GM12891 (cell line): ENCODE measurements at places on chromosomes 5 and 9.

- no peak for DNase-seq
Observed at GRCh38 chr5:120538644-120539043, 74.5 kb downstream of the PRR16 start.

DNA sequence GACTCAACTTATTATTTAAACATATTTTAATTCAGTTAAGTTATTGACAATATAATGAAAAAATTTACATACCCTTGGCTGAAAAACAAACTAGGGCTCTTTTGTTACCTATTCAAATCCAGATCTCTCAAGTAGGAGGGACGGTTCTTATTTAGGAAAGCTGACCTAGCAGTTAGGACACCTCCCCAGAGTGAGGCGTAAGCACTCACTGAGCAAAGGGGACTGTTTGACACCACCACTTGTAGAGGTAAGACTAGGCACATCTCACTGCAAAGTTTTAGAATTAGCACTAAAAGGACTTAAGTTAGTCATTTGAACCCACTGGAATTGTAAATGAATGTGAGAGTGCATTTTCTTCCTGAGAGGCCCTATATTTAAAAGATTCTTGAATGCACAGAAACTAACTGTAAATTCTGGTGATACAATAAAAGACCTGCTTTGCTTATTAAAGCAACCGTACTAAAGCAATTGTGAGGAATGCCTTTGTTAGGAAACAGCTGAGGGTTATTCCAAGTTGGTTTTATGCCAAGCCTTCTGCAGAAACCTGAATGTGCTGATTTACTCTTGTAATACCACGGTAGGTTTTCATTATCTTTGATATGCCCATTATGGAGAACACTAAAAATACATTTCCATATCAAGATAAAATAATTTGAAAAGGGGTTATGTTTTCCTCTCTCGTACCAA lies 16.2 kb downstream of the HACD4 start:
- no peak for DNase-seq

GRCh38 chr5:109900461-109900860 lies 210.7 kb downstream of the MAN2A1 start:
- no peak for DNase-seq

GRCh38 chr5:29462241-29462640 lies 1731.2 kb upstream of the CDH6 start:
- DNase-seq, result no peak

- DNase-seq, result no peak
Observed at GRCh38 chr9:85302938-85303756, 438.6 kb downstream of the AGTPBP1 start.

GRCh38 chr9:136151214-136151804 lies 32.6 kb upstream of the TMEM250 start:
- no peak for DNase-seq

DNA sequence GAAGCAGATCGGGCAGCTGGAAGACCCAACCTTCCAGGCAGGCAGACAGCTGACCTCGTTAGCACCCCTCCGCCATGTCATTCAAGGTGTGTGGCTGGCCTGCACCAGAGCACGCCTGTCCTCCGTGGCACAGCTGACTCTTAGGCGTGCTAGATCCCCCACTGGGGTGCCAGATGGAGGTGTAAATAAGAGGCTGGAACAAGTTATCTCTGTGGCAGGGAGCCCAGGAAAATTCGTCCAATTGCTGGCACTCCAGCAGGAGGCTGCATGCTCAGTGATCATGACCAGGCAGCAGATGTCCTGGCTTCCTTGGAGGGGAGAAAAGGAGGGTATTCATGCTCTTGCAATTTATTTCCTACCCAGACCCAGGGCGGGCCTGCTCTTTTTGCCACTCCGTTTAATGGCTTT lies 7.8 kb upstream of the ALDOB start:
- no peak for DNase-seq

- no peak for DNase-seq
Observed at GRCh38 chr9:77883846-77884771, 147.5 kb downstream of the GNAQ start.

DNA sequence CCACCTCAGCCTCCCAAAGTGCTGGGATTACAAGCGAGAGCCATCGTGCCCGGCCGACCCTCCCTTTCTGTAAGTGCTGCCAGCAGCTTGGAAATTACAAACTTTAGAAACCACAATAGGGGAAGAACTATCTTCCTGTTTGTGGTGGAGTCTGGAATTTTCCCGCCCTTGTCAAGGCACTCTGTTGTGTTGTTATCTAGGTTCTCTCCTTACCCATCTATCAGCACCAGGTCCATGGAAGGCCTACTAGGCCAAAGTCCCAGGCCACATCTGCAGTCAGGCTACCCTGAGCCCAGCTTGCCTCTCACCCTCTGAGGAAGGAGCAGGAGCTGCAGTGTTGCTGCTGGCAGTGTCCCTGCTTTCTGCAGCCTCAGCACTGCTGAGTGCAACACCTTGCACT lies 214.9 kb downstream of the MCTP1 start:
- DNase-seq, result no peak

DNA sequence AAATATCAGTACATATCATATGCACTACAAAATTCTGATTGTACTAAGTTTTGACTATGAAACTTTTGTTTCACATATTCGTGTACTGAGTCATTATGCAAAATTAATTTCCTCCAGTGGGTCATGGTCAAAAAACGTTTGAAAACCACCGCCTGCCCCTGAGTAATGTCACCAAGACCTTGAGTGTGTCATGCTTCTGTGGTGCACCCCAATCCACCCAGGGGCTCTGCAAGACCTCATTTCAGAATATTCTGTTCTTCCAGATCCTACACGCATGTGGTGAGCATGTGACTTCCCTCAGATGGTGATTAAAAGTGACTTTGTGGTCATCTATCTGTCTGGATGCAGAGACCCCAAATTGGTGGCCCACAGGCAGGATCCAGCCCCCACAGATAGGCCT lies 31.0 kb downstream of the ABLIM3 start:
- no peak for DNase-seq

DNA sequence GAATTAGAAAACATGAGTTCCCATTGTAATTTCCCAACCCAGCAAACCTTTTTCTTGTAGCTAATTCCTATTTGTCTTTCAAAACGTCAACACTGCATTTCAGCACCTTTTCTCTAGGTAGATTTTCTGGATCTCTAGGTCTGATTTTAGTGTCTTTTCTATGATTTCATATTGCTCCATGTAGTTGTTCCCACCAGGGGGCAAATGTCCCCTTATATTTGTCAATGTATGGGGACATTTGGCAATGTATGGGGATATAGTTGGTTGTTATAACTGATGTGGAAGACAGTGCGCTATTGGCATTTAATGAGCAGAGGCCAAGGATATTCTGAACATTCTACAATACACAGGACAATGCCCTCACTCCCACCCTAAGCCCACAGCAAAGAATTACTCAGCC lies 273.9 kb upstream of the ADRA1B start:
- DNase-seq, result no peak

DNA sequence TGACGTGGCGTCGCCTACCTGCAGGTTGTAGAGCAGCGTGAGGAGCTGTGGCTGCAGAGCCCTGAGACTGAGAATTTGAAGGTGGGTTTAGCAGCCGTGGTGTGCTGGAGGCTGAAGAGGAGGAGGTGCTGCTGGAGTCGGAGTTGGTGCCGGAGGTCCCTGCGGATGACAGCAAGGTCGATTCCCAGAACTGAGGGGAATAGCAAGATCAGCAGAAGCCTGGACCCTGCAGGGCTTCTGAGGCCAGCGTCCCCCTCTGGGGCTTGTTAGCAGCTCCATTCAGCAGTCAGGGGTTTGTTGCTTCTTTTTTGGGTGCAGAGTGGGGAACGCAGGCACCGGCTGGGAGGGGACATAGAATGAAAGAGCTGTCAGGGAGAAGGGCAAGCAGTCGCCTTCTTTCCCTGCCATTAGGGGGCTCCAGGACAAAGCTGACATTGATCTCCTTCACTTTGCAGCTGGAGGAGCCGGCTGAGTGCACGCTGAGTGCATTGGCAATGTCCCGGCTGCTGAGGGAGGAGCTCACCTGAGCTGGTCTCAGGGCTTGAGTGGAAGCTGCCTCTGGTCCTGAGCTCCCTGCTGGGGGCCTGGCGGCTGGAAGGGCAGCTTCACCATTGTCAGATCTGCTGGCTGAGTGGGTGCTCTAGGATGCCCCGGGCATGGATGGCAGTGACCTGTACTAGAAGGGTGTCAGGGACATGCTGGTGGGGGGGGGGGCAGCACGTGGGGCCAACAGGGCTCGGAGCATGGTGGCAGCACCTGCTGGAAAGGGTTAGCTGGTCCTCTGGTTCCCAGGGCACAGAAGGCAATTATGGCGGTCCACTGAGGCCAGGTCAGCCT lies 20.8 kb downstream of the OBP2B start:
- no peak for DNase-seq

DNA sequence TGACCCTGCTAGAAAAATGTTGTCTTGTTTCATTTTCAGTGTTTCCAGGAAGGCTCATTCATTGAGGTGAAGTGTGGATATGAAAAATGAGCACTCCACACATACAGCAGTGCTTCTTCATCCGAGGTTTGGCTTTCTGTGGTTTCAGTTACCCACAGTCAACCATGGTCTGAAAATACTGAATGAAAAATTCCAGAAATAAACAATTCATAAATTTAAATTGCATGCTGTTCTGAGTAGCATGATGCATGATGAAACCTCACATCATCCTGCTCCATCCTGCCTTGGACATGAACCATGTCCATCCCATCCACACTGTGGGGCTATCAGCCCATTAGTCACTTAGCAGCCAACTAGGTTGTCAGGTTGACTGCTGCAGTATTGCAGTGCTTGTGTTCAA lies 10.4 kb upstream of the SLC45A2 start:
- no peak for DNase-seq

DNA sequence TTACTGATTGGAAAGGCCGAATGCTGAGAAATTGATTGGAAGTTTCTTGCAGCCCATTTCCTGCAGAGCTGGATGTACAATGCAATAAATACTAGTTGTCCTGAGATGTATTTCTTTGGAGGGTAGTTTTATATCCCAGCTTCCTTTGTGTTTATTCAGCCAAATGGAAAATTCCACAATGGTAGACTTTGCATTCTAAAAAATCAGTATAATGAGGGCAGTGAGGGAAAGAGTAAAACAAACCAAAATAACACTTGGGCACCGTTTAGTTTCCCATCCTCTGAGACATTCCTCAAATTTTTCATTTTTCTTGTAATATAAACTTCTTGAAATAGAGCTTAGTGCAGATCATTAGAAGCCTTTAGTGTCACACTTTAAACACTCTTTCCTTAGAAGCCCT lies 379.4 kb downstream of the EBF1 start:
- DNase-seq, result no peak

DNA sequence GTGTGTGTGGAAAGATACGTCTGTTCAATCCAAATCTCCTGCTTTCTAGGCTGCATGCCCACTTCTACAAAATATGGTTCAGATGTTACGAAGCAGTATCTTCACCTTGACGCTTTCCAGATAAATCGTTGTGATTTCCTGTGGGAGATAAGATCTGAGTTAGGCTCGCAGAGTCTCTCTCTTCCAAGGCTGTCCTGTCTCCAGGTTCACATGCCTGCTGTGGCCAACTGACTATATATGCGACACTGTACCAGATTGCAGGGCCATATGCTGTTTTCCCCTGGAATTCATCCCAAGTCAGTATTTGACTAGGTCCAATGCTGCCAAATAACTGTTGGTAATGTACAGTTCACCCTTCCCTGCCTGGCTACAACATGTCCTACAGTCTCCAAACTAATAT lies 47.9 kb downstream of the TMEM252 start:
- DNase-seq, result no peak

- DNase-seq, result no peak
Observed at GRCh38 chr5:88665750-88666215, 217.2 kb downstream of the MEF2C start.

GRCh38 chr5:95673081-95673480 lies 9.7 kb downstream of the SPATA9 start:
- no peak for DNase-seq

GRCh38 chr9:36902861-36903524 lies 131.1 kb downstream of the PAX5 start:
- DNase-seq, result no peak

- DNase-seq, result no peak
Observed at GRCh38 chr9:19640014-19640413, 148.8 kb downstream of the SLC24A2 start.

- no peak for DNase-seq
Observed at GRCh38 chr5:141420855-141421488, at the start of gene PCDHGA11. Gene PCDHGA11 (plus strand): TSS chr5:141421051. CDS start chr5:141421228, 177 bp downstream.

GRCh38 chr5:112710896-112711295 lies 26.8 kb upstream of the APC start:
- no peak for DNase-seq

DNA sequence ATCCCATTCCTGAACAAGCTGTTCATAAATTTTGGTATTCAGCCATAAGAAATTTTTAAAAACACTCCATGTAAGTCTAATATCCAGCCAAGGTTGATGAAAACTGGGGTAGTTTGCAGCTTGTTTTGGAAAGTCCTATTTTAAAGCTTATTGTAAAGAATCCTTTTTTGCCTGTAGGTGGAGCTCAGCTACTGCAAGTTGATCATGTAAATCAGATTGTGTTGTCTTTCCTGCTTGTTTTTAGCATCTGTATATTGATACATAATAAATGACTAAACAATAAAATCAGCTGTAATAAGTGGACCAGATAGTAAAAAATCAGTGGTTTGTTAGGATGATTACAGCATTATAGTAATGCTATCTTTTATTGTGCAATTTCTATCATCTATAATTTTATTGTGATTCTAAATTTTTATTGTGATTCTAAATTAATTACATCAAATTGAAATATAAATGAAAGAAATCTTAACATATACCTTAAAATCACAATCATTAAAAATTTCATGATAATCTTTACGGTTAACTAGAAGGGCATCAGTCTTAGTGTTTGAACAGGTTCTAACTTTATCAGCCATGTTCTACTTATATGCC lies 42.4 kb downstream of the CWC27 start:
- no peak for DNase-seq

DNA sequence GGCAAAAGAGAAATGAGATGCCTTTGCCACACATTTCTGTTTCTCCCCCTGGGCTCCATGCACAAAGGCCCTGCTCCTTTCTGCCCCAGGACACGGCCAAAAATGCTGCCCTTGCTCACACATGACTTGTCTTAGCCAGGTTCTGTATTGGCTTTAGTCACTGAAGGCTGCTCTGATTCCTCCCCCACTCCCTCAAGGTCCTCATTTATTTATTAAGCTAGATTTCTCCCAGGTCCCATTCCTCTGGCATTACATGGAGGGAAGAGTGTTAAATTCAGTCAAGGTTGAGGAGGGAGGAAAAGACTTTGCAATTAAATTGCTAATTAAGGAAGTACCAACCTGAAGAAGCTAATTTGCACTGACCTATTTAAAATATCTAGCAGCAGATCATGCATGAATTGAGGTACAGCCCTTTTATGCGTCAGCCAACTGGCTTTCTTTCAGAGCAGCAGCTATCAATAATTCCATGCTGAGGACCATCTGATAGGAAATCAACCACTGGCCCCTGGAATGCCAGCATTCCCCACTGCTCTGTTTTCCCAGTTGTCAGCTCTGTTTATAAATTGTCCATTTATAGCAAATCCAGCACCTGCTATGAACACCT lies 81.2 kb upstream of the MAP3K1 start:
- no peak for DNase-seq

GRCh38 chr9:135718616-135719015 lies 16.6 kb downstream of the KCNT1 start:
- no peak for DNase-seq

DNA sequence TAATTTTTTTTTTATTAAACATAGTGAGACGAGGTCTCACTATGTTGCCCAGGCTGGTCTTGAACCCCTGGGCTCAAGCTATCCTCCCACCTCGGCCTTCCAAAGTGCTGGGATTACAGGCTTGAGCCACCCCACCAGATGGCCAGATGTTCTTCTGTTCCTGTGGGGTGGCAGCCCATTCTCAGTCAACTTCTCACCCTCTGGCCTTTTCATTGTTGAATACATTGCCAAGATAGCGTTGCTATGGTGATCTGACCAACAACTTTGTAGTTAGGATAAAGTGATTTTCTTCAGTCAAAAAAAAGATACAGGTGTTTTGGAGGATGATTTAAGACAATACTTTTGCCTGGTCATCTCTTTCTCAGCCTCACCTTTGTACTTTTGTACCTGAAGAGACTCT lies 109.1 kb downstream of the EGFLAM start:
- DNase-seq, result no peak
